ENCODE measurements at places on chromosomes 3 and 15. TPM values are rescaled to one million over a fixed set of nuclear protein-coding genes. Genes with fewer than 3 reads are reported as not detected.

SNURF gene
- total RNA-seq = 32.9 TPM

SLC12A8 gene
- total RNA-seq = not detected

BNC1 gene
- total RNA-seq = not detected

ZNF660 gene
- 0.06 TPM for total RNA-seq

SERPINI2 gene
- total RNA-seq = not detected

CATSPER2 gene
- 11.4 TPM for total RNA-seq

DUSP7 gene
- total RNA-seq = 44.7 TPM

GOLGA8J gene
- total RNA-seq = not detected

MRAS gene
- total RNA-seq = 2.0 TPM

NEK4 gene
- total RNA-seq = 26.8 TPM

COL8A1 gene
- total RNA-seq = not detected

CCDC39 gene
- not detected for total RNA-seq

DCBLD2 gene
- 2.5 TPM for total RNA-seq

GRCh38 chr3:127755305-127755681 lies 67.0 kb downstream of the MGLL start:
- DNase-seq = no peak

GRCh38 chr15:40769274-40770146 lies at the start of gene C15orf62:
Gene C15orf62, plus strand, starts transcription at chr15:40769980. Its CDS starts 516 bp downstream, at chr15:40770496.
- DNase-seq = no peak

- DNase-seq = no peak
These were observed 37.3 kb upstream of the FXR1 start for GRCh38 chr3:180875124-180875698.

GRCh38 chr15:54707805-54708752 lies 488.7 kb downstream of the RSL24D1 start:
- no peak for DNase-seq

DNA sequence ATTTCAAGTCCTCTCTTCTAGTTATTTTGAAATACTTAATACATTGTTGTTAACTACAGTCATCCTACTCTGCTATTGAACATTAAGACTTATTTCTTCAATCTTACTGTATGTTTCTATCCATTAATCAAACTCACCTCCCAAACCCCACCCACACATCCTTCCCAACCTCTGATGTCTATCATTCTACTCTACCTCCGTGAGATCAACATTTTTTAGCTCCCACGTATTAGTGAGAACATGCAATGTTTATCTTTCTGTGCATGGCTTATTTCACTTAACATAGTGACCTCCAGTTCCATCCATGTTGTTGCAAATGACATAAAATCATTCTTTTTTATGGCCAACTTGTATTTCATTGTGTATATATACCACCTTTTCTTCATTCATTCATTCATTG lies 236.6 kb upstream of the CTNNB1 start:
- no peak for DNase-seq

- DNase-seq = no peak
These were observed 325.5 kb downstream of the CHST2 start for GRCh38 chr3:143445118-143445517.

- DNase-seq = no peak
These were observed 59.3 kb upstream of the UBE2E1 start for GRCh38 chr3:23746441-23746840.

DNA sequence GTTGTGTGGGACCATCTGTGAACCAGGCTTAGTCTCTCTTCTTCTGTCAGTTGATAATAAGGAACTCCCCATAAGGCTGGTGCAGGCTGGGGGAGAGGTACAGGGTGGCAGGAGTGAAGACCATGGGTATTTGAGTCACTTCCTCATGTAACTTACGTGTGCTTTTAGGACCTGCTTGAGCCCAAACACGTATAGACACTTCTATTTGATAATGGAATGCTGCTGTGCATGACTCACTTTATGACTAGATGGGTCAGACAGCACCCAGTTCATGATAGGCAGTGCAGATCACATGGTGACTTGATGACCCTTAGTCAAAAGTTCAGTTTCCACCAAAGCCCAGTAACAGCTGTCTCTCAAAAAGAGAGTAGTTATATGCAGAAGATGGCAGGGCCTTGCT lies 490.9 kb downstream of the ZBBX start:
- no peak for DNase-seq

- no peak for DNase-seq
These were observed 39.8 kb downstream of the UBE2E1 start for GRCh38 chr3:23845326-23846216.

DNA sequence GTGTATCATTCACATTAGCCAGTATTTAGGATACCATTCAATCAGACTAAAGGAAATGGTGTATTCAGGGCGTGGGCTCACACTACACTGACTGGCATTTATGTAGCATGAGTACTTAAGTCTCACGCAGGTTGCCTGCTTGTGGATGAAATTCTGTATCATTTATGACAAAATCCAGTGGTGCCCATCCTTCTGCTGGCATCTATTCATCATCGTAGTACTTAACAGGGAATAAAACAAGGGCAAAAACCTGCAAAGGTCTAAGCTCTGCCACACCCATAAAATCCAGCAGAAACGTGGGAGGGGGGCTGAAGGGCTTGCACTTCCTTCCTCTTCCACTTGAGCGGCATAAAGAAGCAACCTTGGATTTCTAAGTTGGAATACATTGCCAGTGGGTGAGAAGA lies 2.7 kb downstream of the GAP43 start:
- no peak for DNase-seq

DNA sequence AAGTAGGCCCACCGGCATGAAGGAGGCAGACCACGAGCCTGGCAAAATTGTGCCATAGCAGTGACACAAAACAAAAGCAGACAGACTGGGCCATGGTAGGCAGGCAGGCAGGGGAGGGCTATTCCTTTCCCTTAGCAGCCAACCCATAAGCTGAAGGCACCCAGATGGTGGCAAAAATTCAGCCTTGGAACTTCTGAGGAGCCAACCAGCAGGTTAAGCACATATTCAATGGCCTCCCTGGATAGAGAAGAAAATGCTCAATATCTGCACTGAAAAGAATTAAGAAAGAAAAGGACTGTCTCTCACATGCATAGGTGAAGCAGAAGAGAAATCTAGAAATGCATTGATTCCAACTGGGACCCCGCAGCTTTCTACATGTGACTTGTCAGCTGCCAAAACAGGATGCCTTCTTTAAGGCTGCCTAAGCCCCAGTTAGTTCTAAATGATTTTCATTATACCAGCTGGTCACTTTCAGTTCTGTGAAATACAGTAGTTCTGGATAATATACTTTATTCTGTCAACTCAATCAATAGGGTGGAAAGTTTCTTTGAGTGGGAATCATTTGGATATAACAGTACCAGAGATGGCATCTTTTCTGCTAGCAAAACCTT lies 2.7 kb downstream of the PRICKLE2 start:
- DNase-seq = no peak

GRCh38 chr3:47491777-47492176 lies 16.0 kb upstream of the SCAP start:
- no peak for DNase-seq

GRCh38 chr3:50121072-50122032 lies 32.6 kb downstream of the RBM5 start:
- DNase-seq = peak; percentile 62

DNA sequence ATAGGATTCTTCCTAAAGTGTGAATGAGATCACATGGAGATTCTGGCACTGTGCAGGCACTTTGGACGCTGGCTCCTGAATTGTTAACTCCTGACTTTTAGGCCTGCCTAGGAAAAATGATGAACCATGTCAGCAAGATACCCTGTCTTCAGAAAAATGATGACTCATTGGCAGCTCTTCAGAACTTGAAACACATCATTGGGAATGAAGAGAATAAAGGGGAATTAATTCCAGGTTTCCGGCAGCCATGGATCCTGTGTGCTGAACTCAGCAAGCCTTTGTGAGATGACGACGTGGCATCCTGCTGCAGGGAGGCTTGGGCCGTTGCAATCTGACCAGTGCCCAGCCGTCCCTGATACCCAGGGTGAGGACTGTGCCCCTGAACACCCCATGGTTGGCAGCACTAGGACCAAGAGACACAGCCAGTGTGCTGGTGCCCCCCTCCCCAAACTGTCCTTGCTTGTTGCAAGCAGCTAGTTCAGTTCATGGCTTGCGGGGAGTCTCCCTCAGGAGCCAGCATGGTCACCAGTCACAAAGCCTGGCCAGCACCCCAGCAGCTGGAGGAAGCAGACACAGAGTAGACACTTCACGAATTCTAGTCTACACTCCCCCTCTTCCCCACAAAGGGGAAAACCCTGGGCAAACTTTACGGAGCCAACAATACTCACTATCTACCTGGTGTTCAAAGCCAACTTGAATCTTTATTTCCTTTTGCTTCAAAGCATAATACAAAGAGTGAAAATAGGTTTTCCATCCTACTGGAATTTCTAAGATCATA lies 7.8 kb upstream of the LIPC start:
- no peak for DNase-seq

DNA sequence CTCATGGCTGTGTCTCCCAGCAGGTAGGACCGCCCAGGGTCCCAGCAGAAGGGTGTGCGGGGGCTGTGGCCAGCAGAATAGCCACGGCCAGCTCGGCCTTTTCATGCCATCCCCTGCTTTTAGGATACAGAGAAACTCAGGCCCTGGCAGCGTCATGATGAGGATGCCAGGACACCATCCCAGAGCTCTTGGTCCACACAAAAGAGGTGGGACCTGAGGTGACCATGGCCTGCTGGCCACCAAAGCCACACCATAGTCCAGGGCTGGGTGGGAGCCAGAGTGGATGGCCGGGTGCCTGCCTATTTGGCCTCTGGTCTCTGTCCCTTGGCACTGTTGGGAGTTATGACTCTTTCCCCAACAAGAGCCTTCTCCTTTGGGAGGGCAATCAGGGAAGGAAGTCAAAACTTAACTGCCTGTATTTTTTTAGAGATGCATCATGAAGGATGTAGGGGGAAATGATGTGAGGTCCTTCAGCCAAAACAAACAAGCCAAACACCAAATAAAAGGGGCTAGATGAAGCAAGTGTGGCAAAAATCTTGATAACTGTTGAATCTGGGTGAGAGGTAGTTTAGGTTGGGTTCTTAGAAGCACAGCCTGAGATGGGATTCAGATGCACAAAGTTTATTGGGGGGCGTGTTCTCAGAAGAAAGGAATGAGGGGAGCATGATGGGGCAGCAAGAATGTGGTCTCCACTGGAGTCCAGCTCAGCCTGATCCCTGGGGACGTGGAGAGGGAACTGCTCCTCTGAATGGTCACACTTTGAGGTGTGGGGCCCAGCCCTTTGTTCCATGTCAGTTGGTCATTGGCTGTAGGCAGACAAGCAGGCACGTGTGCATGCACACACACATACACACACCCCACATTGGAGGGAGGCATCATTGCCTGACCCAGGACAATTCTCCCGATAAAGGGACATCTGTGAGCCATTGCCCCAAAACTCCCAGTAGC lies 33.2 kb downstream of the SMAD6 start:
- no peak for DNase-seq

- DNase-seq = peak; percentile 46
These were observed 15.6 kb downstream of the PIF1 start for GRCh38 chr15:64809649-64810496.

GRCh38 chr3:166510382-166510781 lies 673.2 kb upstream of the BCHE start:
- DNase-seq = no peak

DNA sequence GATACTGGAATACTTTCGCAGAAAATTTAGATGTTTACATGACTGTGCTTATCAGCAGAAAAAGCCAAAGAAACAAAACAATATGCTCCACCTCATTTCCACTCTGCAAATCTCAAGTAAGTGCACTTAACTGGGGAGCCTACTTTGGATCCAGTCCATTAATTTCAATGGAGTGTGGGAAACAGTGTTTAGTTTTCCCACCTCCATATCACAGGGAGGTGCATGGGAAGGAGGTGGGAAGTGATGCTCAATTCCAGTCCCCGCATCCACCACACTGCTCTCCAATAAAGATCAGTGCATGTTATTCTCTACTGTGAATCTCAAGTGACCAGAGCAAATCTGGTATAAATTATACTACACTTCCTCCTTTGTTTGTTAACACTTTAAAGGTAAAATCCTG lies 2.9 kb downstream of the NEDD4 start:
- DNase-seq = no peak

GRCh38 chr3:141051443-141052200 lies 475 bp downstream of the SPSB4 start:
- no peak for DNase-seq
